ENCODE measurements at places on chromosomes 6 and 20.

DNA sequence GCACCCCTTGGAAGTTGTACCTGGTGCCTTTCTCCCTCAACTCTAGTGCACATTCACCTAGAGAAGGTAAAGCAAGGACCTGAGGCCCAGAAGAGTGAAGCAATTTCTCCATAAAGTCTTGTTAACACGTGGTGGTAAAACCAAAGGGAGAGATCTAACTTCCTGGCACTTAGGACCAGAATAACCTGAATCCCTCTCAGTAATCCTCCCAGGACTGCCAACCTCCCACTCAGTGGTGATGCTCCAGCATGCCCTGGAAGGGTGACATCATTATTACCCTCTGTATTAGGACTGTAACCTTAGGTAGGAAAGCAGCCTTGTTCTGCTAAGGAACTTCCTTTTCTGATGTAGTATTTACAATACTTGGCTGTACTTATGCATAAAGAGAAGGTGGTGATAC, 330.6 kb upstream of the MARCKS start:
- no peak for DNase-seq

GRCh38 chr20:49770634-49771033, 42.0 kb upstream of the SLC9A8 start:
- no peak for DNase-seq

- peak; percentile 85 for DNase-seq
Observed at GRCh38 chr20:17226410-17227218, at the start of gene PCSK2. Gene PCSK2, plus strand, starts transcription at chr20:17227040. Its CDS starts 266 bp downstream, at chr20:17227306.

- DNase-seq = no peak
Observed at GRCh38 chr6:141451511-141452353, 681.0 kb upstream of the GJE1 start.

DNA sequence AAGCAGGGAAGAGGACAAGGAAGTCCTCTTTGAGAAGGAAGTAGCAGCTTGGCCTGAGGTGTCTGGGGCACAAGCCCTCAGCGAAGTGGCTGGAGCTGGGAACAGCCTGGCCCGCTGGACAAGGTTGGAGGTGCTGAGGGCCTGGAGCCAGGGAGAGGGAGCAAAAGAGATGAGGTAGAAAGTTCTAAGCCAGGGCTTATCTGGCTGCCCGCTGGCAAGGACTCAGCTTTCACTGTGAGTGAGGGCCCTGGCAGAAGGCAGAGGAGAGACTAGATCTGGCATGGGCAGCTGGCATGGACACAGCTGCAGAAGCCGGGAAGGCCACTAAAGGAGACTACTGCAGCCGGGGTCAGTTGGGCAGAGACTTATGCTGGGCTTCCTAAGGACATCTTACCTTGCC, 21.8 kb upstream of the PCMTD2 start:
- DNase-seq = no peak

DNA sequence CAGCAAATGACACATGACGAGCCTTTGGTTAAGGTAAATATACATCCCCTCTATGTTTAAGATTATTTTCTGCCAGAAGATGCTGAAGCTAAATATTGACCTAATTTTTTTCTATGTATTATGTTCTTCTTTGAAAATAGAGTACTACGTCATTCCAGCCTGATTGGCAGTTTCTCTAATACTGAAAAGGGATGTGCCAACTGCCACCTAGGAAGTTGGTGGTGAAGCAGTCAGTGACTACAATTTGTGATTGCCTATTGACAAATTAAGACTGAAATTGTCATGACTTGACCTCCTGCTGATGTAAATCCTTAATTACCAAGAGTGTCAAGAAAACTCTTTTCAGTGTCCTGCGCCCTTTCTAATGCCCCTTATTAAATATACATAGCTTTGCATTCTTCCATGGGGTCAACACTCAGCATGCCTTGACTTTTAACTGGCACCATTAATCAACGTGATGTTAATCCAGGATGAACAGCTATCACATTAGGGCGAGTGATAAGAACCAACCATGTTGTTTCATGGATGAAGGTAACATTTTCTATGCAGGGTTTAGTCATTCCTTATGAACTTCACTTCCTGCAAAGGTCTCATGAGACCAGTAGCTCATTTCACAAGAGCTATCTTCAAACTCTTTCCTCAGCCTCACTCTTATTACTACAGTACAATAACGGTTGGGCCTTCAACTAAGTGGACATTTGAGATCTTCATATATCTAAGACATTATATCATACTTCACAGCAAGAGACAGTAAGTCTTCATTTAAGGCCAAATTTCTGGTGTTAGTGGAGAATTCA, 22.5 kb upstream of the SGK1 start:
- DNase-seq = no peak

GRCh38 chr6:167291623-167292300, 647 bp downstream of the UNC93A start:
- DNase-seq = no peak

GRCh38 chr20:23132293-23132929, 46.3 kb upstream of the CD93 start:
- no peak for DNase-seq

DNA sequence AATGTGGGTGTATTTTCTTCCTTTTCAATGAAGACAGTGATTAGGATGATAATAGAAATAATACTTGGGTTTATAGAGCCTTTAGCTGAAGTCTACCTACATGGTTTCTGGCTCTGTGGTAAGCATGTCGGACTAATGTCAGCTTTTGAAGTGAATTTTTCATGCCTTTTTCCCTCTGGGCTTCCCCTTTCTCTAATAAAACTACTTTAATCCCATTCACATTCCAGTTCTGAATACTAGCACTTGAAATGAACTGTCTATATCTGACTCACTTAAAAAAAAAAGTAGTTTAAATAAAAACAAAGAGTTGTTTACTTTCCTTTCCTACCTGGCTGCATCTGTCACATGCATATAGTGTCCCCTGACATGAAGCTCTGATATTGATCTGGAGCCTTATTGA, 545.9 kb upstream of the FLRT3 start:
- DNase-seq = no peak

DNA sequence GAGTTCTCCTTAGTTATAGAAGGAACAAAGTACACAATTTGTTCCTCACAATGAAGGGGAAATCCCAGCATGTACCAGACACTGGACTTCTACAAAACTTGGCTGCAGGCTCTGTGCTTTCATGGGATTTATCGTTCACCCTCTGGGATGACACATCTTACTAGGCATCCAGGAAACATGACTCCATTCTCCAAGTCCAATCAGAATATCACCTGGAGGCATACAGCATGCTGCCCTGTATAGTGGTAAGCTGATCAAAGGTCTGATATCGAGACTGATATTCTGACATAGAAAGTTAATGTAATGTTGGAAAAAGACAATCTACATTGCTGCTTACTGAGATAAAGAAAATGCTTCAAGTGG, 6.7 kb downstream of the RWDD2A start:
- no peak for DNase-seq

GRCh38 chr20:40438161-40438830, 250.7 kb downstream of the MAFB start:
- DNase-seq = no peak

DNA sequence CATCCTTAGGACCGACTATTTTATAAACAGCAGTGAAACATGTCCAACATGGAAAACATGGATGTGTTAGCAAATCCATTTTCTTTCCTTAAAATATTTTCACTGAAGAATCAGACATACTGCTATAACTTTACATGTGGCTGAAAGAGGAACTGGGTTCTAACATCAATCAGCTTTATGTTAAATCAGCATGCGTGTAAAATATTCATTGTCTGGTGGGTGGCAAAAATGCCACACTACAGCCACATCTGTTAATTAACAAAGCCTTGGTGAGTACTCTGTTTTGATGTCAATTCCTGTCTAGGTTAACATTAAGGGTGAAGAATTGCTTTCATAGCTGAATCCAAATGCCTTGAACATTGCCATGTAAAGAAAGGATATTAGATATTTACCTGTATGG, 222.6 kb upstream of the CEP162 start:
- no peak for DNase-seq

DNA sequence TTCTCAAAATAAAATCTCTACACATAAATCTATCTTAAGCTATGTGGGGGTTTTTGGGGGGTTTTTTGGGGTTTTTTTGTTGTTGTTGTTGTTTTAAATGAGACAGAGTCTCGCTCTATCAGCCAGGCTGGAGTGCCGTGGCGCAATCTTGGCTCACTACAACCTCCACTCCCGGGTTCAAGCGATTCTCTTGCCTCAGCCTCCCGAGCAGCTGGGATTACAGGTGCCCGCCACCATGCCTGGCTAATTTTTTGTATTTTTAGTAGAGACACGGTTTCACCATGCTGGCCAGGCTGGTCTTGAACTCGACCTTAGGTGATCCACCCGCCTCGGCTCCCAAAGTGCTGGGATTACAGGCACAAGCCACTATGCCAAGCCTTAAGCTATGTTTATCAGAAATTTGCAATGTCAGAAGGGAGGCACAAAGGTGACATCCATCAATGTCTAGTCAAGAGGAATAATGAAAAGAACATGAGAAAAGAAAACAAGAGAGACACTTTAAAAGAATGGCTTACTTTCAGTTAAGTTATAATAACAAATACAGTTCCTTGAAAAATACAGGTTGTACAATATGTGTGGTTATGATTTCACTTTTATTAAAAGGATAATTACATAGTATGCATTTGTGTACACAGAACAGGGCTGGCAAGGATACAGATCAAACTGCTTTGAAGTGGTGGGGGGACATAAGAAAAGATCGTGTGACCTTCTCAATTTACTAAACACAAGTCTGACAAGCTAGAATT, 28.6 kb downstream of the SLC23A2 start:
- no peak for DNase-seq

DNA sequence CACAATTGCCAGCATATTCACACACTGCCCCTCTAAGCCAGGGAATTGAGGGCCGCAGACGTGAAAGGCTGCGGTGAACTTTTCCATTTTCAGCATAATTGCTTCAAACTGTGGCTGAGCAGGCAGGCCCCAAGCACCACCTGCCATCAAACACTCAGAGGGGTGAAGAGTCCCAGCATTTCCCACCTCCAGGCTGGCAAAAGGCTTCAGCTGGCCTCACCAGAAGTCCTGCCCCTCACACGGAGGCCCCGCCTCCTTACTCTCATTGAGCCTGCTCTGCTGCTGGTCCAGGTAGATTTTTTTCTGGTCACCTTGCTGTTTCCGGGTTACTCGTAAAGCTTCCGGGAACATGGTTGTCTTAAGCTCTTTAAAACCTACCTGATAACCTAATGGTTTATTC, 52.0 kb upstream of the PRELID3B start:
- DNase-seq = no peak

GRCh38 chr20:64273109-64273508, 17.6 kb downstream of the PCMTD2 start:
- DNase-seq = no peak

GRCh38 chr20:14919501-14920081, 582.2 kb upstream of the FLRT3 start:
- no peak for DNase-seq

DNA sequence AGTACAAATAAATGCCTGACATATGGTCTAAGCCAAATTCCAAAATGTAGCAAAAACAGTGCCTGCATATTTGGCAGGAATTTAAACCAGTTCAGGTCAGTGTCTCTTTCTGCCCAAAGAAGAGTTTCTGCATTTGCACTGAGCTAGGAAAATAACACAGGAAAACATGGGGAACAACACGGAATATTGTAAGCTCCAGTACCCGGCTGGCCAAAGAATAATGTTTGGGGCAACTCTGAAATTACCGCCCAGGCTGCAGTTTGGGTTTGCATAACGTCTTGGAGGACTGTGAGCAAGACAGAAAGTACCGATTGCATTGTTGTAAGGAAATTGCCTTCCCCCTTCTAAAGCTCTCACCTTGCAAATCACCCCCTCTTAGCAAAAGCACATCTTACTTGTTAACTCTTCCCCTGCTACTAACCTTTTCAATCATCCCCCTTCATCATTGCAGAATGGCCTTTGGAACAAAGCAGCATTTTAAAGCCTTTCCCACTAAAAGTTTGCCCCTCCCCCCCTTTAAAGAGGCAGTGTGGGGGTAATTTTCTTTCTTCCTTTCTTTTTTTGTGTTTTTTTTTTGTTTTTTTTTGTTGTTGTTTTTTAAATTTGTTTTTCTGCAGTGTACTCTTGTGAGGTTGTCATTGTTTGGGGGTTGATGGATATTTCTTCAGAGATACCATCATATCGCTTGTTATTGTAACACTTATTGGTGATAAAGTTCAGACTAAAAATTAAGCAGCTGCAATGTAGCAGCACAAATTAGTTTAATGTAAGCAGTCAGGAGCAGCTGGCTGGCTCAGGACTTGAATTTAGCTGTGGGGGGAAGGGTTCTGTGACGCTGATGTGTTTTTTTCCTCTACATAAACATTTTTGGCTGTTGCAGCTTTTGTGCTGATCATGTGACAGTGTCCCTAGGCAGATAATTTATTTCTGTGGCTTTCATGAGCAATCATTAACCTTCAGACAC, 100.0 kb upstream of the CITED2 start:
- DNase-seq = peak; percentile 76

- no peak for DNase-seq
Observed at GRCh38 chr6:119157506-119157815, 79.0 kb upstream of the FAM184A start.

DNA sequence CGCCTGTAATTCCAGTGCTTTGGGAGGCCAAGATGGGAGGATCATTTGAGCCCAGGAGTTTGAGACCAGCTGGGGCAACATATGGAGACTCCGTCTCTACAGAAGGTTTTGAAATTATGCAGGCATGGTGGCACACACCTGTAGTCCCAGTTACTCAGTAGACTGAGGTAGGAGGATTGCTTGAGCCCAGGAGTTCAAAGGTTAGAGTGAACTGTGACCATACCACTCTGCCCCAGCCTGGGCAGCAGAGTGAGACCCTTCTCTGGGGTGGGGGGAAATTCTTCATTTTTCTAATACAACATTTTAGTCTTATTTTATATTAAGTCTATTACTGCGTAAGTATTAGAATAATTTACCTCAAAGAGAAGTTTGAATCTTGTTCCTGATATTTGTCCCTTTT, 20.1 kb upstream of the SUMO4 start:
- DNase-seq = no peak

DNA sequence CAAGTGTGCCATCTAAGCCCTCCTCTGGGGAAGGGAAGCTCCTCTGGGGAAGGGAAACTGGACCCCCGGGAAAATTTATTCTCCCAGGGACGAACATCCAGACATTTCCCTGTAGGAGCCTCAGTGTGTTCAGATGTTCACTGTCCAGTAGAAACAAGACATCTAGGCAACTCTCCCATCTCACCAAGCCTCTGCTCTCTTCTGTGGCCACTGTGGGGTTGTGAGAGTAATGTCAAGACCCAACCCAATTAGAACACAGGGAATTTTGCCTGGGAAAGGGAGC, 3.6 kb upstream of the PTGIS start:
- DNase-seq = no peak

GRCh38 chr6:36730424-36731380, 33.1 kb downstream of the RAB44 start:
- DNase-seq = no peak

DNA sequence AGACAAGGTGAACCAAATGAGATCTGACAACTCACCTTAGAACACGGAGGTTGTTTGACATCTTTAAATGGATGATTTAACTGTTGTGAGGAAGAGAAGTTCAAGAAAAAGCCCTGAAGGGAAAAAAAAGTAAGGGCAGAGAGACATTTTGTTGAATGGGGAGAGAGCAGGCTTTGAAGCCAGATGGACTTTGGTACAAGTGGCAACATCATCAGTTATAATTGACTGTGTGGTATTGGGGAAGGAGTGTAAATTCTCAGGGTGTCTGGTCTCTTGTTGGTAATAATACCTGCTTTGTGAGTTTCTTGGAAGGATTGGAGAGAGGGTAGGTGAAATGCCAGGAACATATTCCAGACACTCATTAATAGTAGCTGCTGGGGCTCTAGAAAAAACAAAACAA, 21.6 kb downstream of the OGFRL1 start:
- DNase-seq = no peak

GRCh38 chr6:93366506-93366905, 52.9 kb downstream of the EPHA7 start:
- DNase-seq = no peak
